ENCODE measurements at places on chromosomes 4 and X.

DNA sequence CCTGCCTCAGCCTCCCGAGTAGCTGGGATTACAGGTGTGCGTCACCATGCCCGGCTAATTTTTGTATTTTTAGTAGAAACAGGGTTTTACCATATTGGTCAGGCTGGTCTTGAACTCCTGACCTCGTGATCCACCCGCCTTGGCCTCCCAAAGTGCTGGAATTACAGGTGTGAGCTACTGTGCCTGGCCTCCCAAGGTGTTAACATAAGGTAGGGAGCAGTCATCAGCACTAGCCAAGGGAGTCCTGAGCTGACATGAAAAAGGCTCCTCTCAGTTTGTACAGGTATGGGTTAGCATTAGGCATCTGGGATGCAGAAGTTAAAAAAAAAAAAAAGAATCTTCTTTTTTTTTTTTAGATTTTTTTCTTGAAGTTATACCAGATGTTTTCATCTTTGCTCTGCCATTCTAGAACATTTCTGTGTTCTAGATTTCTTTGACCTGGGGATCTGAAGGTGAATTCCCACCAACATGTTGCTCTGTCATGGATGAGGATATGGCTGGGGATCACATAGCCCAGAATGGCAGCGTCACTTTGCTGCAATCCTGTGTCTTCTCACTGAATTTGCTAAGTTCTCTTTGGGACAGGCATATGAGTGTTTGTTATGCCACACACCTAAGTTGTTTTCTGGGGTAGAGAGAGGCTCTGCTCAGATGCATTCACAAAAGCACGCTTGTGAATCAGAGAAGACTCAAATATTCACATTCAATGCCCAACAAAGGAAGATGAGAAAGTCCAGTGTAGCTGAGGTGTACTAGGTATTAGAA is 24.4 kb upstream of the PLA2G12A start:
- no peak for DNase-seq

DNA sequence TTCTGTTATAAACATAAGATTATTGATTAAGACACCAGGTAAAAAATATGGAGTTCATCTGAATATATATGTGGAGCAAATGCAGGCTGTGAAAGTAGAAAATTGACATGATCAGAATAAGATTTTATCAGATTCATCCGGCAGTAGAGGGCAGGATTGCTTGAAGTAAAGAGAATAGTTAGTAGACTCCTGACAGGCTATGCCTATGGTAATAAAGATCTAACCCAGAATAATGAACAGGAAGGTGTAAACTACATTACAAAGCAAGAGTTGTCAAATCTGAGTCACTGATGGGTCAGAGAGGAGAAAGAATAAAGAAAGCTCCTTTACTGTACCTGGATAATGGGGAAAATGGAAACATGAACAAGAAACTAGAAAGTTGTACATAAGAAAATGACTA is 20.8 kb upstream of the TMEM184C start:
- DNase-seq, result no peak

- DNase-seq, result no peak
These were observed 284.5 kb downstream of the GASK1B start for GRCh38 chr4:157888281-157888680.

DNA sequence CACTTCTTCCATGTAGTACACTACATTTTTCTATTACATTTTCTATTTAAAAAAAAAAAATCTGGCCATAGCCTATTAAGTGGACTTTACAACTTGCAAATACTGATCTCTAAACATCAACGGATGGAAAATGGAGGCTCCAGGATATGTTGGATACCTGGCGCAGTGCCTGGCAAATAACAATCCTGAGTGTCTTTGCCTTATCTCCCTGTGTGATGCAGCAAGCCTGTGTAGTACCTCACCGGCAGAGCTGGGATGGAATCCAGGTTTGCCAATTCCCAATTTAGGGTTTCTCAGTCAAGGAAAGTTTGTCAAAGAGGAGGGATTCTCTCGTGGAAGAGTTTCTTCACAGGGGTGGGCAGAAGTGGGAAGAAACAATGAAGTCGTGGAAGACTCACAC is 93.2 kb downstream of the KDR start:
- DNase-seq, result no peak

- no peak for DNase-seq
These were observed 276.9 kb upstream of the TACR3 start for GRCh38 chr4:103996637-103997036.

DNA sequence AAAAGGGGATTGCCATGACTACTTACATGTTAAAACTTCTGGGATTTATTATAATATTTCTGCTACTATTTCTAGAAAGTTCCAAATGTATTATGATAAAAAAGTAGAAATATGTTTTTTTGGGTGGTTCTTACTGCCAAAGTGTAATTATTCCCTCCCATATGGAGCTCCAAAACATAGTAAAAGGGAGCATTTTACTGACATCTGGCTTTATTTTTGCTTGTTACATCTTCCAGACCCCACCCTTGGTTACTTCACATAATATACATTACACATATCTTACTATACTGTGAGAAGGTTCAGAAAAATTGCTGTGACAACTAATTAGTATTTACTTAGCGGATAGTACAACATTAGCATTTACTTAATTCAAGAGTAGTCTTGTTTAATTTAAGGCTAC is 205.1 kb upstream of the TLL1 start:
- DNase-seq, result no peak

DNA sequence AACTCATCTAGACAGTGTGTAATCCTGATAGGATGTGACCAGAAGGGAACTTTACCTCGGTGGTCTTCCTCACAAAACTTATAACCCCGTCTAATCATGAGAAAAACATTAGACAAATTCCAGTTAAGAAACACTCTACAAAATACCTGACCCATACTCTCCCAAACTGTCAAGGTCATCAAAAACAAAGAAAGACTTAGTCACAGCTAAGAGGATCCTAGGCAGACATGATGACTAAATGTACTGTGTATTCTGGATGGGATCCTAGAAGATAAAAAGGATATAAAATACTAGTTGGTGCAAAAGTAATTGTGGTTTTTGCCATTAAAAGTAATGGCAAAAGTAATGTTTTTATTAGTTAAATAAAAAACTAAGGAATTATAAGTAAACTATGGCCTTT is 81.6 kb downstream of the DTHD1 start:
- no peak for DNase-seq

- DNase-seq, result no peak
These were observed 137.5 kb downstream of the COMMD8 start for GRCh38 chr4:47326025-47326424.

DNA sequence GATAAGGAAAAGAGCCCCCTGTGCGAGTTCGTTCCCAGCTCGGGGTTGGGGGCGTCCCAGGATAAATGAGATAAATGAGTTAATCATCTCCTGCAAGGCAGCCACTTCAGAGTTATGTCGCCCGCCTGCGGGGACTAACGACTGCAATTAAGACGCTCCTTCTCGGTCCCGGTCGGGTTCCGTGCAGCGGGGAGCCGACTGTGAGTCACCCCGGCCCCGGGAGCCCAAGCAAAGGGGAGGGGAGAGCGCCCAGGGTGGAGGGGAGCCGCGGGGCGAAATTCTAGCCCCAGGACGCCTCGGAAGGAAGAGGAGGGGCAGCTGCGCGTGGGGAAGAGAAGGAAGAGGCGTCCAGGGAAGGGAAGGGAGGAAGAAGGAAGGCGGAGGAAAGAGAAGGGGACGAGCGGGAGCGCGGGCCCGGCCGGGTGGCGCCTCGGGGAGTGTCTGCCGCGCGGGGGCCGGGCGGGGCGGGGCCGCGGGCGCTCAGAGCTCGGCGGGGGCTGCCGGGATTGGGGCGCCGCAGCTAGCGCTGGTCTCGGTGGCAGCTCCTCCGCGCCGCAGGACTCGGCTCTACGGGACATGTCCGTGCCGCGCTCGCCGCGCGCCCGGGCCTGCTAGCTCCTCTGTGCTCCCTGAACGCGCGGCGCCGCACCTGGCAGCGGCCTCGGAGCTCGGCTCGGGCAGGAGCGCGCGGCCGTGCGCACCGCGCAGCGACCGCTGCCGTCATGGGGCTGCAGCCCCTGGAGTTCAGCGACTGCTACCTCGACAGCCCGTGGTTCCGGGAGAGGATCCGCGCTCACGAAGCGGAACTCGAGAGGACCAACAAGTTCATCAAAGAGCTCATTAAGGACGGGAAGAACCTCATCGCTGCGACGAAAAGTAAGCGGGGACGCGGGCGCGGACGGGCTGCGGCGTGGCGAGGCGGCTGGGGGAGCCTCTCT is at the start of gene ARHGAP10:
TSS of gene ARHGAP10 (plus strand) at position 509 of the 938 bp plus-strand sequence. CDS start at position 723, 214 bp downstream.
- peak; percentile 84 for DNase-seq

Measured in CD4-positive, alpha-beta T cell (primary cell).